Hematopoietic multipotent progenitor cell (in vitro differentiated cells): ENCODE measurements at places on chromosomes 11 and 22. TPM values are rescaled to one million over a fixed set of nuclear protein-coding genes. Genes with fewer than 3 reads are reported as not detected.

DNA sequence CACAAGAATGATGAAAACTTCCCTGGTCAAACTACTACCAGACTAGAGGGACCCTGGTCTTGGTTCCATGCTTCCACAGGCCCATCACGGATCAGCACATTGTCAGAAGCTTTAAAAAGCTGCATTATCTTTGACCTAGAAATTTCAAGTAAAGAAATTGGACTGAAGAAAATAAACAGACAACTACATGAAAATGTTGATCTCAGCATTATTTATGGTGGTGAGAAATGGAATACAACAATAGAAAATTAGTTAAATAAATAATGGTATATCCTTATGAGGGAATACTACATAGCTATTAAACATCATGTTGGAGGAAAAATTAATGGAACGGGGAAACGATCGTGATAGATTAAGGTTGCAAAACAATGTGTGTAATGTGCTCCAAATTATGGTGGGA, 13.7 kb downstream of the TENM4 start:
- DNase-seq: no peak

Gene MOV10L1
- total RNA-seq: 0.27 TPM

Gene E2F8
- 0.54 TPM for total RNA-seq

DNA sequence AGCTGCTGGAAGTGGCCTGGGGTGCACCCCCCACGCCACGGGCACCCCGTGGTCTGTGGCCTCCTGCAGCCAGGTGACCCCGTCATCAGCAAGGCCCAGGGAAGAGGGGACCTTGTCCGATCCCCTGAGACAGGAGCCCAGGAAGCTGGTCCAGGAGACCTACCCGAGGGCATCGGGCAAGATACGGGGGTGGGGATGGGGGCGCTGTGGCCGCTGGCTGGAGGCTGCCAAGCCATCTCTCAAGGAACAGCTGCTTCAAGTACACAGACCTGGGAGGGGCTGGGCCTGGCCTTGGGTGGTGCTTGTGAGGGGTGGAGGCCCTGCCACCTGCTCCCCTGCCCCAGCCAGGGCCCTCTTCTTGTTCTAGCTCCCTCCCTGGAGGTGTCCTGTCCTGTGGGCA, 1272.1 kb downstream of the BRD1 start:
- no peak for DNase-seq

DNA sequence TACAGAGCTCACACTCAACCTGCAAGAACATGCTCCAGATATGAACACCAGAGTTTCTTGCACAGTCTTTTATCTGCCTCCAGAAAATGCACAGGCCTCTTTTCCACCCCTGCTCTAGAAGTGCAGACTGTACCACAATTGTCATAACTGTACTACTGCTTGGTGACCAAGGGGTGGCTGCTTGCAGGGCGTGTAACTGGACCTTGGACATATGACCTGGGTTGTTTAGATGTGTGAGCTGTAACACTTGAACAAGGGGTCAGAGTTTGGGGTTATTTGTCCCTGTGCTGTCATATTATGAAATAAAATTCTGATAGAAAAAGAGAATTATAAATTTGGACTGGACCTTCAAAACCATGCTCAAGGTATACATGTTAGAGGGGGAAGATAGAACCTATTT, 1185.5 kb downstream of the FAM181B start:
- DNase-seq: no peak

DNA sequence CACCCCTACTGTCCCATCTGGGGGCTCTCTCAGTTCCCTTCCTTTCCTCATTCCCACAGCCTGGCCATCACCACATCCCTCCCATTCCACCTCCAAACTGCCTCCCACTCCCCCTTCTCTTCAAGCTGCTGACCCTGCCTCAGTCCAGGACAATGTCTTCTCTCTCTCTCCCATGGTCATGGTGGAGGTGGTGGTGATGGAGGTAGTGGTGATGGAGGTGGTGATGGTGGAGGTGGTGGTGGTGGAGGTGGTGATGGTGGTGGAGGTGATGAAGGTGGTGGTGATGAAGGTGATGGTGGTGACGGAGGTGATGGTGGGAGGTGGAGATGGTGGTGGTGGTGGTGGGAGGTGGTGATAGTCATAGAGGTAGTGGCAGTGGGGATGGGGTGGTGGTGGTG, 87.0 kb downstream of the MPPED1 start:
- DNase-seq: no peak

- DNase-seq: no peak
These were observed 12.3 kb upstream of the SYT7 start for GRCh38 chr11:61593151-61593550.

Gene CEP164
- total RNA-seq: 17.2 TPM
